ENCODE measurements at places on chromosomes 5 and 9. TPM values are rescaled to one million over a fixed set of nuclear protein-coding genes. Genes with fewer than 3 reads are reported as not detected.

OR1Q1 gene
- polyA plus RNA-seq: not detected

RAI14 gene
- polyA plus RNA-seq: 3.7 TPM

PCDHAC1 gene
- not detected for polyA plus RNA-seq

ARSI gene
- polyA plus RNA-seq: not detected

POLR1E gene
- 32.3 TPM for polyA plus RNA-seq

SREK1 gene
- polyA plus RNA-seq: 56.1 TPM

TMC1 gene
- polyA plus RNA-seq: not detected

RNF183 gene
- not detected for polyA plus RNA-seq

DNAI1 gene
- not detected for polyA plus RNA-seq

CDH10 gene
- not detected for polyA plus RNA-seq

PCDHA1 gene
- not detected for polyA plus RNA-seq

Measured in GM12878 (cell line).